ENCODE measurements at places on chromosomes 6 and 20.

DNA sequence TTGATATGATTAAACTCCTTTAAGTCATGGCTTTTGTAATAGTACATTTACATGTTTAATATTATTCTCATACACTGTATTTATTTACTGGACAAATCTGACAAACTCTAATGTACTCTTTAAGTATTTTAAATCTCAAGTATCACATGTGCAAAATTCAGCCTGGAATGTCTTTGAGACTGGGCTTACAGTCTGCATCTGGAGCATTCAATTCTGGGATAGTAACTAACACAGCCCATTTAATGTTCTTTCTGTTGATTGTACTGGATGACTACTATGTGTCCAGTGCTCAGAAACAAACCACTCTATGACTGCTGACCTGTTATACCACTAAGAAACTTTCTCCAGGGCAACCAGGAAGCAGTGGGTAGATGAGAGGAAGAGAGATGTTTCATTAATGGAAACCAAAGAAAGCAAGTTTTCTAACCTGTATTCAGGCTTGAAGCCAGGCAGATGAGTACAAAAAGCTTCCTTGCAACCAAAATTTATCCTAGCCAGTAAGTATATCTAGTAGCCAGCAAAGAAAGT, 26.8 kb downstream of the FBXL4 start:
- no peak for DNase-seq

- no peak for DNase-seq
Measured at GRCh38 chr6:119360262-119360915, 10.8 kb upstream of the MAN1A1 start.

DNA sequence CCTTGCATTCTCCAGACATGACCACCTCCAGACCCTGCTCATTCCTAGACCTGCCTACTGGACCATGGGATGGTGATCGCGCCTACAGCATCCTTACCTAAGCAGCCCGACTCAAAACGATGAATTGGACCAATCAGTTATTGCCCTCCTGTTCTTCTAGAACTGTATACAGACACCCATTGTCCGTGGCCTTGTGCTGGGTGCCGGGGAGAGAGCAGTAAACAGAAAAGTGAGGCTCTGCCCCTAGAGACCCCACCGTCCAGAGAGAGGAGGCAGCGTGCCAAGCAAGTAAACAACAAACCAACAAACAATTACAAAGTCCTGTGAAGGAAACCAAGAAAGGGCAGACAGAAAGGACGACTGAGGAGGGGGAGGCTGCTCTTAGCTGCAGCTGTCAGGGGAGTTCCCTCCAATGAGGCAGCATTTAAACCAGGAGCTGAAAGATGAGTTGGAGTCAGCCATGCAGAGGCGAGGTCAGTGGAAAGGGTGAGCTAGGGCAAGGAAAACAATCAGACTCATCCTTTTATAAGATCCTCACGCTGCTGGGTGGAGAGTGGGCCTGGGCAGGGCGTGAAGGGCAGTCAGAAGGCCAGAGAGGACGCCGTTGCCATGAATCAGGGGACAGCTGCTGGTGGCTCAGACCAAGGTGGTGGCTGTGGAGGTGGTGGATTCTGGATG, 37.6 kb upstream of the BLCAP start:
- no peak for DNase-seq

- DNase-seq, result no peak
Measured at GRCh38 chr6:112154711-112155110, 67.3 kb downstream of the FAM229B start.

GRCh38 chr20:38267296-38267695, 6.8 kb upstream of the KIAA1755 start:
- no peak for DNase-seq

DNA sequence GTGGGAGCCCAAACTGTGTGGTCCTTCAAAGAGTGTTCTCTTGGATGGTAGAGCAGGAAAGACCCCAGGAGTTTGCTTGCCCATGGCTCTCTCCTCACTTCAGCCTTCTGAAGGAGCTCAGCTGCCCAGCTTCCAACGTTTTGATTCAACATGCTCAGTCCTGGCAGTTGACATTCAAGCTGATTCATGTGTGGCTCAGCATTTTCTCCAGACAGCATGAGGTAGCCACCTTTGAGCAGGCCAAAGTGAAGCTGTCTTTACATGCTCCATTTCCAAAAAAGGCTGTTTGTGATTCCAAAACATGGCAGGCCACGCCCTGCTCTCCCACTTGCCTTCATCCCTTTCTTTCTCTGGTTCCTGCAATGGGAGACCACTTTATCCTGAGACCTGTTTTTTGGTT, 280.2 kb downstream of the TBC1D7 start:
- DNase-seq, result no peak

DNA sequence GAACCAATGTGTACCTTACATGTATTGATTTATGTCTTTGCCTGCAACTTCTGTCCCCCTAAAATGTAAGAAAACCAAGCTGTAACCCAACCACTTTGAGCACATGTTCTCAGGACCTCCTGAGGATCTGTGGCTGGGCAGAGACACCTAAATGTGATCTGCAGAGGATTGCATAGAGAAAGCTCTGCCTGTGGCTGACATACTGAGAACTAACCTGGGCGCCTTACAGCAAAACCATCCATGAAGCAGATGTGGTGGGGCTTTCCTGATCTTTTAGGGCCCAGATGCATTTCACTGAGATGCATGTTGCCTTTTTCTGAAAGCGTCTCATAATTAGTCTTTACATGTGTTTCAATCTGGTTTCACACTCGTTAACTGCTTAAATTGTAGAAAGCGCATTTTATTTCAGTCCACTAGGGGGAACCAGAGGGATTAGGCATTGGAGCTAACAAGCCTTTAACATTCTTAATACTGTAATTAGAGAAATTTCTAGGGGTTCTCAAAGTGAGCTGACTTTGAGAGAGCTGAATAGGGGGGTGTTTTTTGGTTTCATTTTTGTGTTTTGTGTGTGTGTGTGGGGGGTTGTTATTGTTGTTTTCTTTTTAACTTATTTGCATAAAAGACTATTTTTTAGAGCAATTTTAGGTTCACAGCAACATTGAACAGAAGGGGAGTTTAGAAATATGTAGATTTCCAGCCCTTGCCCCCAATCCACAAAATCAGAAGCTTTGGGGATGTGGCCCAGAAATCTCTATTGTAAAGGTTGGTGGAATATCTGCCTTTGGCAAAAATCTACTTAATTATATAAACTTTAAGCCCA, 50.9 kb upstream of the FAM184A start:
- no peak for DNase-seq

DNA sequence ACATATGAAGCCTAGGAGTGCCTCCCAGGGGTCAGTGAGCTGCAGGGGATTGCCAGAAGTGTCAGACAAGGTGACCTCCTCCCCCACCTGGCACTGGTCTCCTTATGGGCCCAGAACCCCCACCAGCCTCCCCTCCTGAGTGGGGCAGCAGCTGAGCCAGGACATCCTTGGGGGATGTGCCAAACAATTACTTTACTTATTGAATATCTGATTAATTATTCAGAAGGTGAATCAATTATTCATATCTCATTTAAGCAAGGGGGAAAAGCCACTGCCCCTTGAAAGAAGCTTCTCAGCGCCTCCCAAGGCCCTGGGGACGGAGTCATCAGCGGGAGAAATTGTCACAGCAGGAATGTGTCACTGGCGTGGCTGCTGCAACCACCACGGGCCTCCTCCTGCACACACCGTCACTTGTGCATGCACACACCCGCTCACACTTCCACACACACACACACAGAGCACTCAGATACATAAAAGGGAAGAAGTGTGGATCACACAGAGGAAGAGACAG, 123.4 kb upstream of the MAFB start:
- DNase-seq, result no peak

GRCh38 chr20:33897313-33897912, 86.3 kb downstream of the CHMP4B start:
- no peak for DNase-seq

- no peak for DNase-seq
Measured at GRCh38 chr6:106832766-106833510, 141.6 kb downstream of the CD24 start.

- no peak for DNase-seq
Measured at GRCh38 chr20:59891581-59891980, 41.9 kb downstream of the SYCP2 start.

DNA sequence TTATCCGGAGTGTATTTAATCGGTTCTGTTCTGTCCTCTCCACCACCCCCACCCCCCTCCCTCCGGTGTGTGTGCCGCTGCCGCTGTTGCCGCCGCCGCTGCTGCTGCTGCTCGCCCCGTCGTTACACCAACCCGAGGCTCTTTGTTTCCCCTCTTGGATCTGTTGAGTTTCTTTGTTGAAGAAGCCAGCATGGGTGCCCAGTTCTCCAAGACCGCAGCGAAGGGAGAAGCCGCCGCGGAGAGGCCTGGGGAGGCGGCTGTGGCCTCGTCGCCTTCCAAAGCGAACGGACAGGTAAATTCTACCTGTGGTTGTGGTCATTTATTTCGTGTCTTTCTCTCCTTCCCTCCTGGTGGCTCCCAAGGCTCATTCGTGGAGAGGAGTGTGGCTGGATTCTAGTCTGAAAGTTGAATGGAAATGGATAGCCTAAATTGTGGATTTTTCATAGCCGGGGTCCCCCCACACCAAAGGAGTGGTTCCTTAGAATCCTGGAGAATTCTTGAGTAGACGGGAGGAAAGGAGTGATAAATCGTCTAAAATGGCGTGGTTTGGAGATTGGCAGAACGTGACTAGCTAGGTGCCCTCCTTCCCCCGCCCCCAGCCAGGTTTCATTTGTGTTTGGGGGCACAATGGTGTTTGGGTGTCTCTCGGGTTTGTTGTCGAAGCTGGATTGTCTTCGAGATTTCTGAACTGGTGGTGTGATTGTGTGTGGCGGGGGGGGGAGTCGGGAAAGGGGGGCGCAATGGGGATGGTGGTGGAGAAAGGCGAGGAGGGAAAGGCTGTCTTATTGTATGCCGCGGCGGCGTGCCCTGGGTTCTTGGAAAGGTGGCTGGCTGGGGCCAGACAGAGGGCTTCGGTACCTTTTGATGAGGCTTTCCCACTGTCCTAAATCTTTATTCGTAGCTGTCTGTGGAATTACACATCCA, 673 bp downstream of the MARCKS start:
- no peak for DNase-seq

DNA sequence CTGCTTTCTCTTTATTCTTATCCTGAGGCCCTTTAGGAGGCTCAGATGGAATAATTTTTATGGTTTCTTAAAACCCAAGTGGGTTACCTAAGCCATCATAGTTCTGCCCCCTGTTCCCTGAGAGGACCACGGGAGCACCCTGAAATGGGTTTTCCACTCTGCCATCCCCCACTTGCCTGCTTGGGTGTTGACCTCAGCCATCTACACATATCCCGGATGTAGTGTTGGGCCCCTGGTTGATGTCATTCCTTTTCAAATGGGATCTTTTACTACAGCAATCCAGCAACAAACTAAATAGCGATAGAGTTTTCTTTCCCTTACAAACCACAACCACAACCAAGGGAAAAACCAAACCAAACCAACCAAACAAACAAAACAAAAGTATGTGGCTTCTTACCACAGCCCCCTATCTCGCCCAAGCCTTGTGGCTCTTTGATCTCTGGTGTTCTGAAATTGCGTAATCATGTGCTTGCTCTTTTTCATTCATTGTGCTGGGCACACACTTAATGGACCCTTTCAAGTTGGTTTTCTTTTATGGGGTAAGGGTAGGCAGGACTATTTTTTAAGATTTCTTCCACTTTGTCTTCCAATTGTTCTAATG, 154.9 kb downstream of the ESR1 start:
- no peak for DNase-seq

DNA sequence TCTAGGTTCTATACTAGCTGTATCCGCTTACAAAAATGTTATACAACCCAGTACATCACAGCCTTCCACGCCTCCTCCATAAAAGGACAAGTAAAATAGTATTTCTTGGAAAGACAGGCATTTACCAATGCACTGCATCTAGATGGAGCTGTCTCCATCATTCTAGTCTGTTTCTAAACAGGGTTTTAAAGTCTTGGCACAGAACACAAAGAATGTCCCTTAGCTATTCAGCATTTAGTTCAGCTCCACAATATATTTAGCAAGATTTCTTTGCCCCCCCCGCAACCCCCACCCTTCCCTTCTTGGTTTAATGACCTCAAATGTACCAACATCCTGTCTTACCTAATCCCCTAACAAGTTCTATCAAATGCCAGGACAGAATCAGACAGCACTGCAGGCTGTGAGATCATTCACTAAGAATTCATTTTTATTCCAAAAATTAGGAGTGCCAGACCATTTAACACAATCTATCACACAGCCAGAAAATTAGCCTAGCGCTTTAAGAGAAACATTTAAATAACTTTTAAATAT, 198.6 kb downstream of the BACH2 start:
- no peak for DNase-seq

DNA sequence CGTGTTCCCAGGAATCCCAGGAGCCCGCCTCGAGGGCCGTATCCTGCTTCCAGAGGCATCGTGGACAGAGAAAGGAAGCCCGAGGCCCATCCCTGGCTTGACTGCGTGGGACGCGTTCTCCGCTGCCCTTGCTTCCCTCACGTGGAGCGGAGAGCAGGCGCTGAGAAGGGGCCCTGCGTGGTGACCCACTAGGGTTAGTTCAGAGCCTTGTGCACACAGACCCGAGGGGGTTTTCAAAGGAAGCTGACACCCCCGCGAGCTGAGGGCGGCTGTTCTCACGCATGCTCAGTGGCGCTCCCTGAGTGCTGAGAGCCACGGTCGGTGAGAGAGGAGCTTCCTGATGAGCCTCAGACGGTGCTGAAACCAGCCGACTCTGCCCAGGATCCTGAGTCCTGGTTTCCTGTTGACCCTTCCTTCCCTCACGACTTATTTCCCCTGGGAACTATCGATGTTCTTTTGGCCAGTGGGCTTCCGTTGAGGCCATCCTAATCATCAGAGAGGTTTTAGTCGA, 28.9 kb upstream of the CCR6 start:
- peak; percentile 21 for DNase-seq

DNA sequence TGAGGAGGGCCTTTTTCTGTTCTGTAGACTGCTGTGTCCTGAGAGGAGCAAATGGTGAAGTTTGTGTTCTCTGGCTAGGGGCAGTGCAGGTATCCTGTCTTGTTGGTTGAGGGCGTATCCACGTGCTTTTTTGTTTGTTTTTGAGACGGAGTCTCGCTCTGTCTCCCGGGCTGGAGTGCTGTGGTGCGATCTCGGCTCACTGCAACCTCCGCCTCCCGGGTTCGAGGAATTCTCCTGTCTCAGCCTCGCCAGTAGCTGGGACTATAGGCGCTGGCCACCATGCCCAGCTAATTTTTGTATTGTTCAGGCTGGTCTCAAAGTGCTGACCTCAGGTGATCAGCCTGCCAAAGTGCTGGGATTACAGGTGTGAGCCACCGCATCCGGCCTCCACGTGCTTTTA, 10.8 kb upstream of the PXDC1 start:
- no peak for DNase-seq

DNA sequence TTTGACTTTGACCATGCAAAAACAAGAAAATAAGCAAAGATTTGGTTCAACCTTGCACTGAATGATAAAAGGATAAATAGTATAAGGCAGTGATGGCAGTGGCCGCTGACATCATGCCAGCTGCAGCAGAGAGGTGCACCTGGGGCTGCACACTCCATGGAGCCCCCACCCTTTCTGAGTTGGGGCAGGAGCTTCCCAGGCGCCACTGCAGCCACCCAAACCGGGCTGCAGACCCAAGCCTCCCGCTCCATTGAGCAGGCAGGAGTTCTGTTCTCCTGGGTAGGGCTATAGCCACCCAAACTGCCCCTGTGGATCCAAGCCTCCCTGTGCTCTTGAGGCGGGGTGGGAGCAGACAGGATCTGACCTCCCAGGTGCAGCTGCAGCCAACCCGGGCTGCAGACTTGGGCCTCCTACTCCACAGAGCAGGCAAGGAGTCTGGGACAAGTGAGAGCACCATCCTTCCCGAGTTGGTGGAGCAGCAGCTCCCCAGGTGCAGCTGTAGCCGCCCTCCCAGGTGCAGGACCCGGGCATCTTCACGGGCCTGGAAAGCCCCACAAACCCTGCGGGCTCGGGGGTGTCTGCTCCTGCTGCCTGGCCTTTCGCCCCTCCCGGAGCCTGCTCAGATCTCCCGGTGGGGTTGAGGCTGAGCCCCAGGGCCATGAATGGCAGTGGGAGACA, 537.9 kb downstream of the TENT5A start:
- DNase-seq, result no peak

Measured in stimulated activated CD8-positive, alpha-beta memory T cell treated with anti-CD3 and anti-CD28 coated beads, Interleukin-4, amount 100 ng/mL, for 1 hour (primary cell).